Daoy (cell line): ENCODE measurements at places on chromosomes 13 and 19. TPM values are rescaled to one million over a fixed set of nuclear protein-coding genes. Genes with fewer than 3 reads are reported as not detected.
A peak's percentile ranks its signal among the peaks of the same experiment; 100 is the strongest.

ARHGEF1 gene
- 73.9 and 76.2 TPM in 2 replicates for total RNA-seq

VSTM1 gene
- total RNA-seq = not detected in 2 replicates

SLITRK1 gene
- 0.11 TPM in 1 of 2 replicates, not detected in the other for total RNA-seq

FAM83E gene
- total RNA-seq = not detected in 2 replicates

PLEKHG2 gene
- 3.0 and 6.9 TPM in 2 replicates for total RNA-seq

C19orf38 gene
- total RNA-seq = not detected in 2 replicates

URI1 gene
- total RNA-seq = 121 and 130 TPM in 2 replicates

ZNF155 gene
- total RNA-seq = 8.0 and 9.0 TPM in 2 replicates

- DNase-seq = peak; percentile 46
Measured at GRCh38 chr13:22278336-22278929, 607.6 kb downstream of the FGF9 start.

- DNase-seq = no peak
Measured at GRCh38 chr13:30738526-30739236, 3.3 kb downstream of the ALOX5AP start.

DNA sequence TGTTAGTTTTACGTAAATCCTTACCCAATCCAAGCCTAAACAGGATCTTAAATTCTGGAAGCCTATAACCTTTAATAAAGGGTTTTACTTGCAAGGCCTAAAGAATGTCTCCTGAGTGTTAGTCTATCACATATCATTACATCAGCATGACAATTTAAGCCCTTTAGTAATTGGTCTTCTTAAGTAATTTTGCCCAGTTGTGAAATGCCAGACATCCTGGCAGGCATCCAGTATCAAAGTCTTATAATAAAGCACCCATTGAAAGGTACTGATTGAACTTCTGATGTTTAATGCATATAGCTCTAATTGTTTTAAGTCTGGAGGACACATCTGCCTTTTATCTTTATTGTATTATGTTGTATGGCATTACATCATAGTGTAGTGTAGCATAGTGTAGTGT is 1078.9 kb downstream of the SLITRK1 start:
- no peak for DNase-seq

DNA sequence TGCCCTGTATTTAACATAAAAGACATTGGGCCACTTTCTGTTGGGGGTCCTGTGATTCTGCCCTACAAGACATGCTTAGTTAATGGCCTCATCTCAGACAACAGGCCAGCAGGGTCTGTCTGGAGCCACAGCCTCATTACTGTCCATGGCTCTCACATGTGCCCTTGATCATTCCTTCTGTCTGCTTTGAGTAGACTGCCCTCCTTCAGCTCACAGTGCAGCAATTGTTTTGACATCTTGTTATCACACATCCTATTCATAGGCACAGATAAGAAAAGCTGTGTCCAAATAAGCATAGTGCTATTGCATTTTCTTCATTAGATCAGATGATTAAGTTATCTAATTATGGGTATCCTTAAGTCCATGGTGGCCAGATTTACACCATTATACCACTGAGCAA is 127.9 kb downstream of the KCTD12 start:
- DNase-seq = no peak

DNA sequence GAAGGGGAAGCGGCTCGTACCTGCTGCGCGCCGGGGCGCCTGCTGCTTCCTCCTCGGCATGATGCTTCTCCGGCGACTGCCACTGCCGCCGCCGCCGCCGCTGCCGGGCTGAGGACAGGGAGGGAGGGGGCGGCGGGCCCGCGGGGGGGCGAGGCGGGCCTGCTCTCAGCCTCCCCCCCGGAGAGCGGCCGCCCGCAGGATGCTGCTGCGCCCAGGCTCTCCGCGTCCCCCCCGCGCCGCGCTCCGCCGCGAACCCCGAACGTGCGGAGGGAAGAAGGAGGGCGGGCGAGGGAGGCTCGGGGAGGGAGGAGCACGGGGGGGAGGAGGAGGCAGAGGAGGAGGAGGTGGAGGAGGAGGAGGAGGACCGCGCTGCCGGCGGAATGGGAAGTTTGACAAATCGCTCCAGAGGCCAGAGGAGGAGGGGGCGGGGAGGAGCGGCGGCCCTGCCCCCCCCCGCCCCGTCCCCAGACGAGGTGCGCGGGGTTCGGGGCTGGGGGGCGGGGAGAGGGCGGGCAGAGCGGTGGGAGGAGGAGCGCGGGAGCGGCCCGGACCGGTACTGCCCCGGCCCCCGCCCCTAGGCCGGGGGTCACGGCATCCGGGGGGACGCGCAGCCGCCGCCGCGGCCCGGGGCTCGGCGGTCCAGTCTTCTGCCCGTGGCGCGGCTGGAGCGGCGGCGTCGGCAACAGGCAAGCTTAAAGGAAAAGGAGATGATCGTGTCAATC is at the start of gene TSHZ3:
TSHZ3 (minus strand) TSS at position 277 of the 722 bp plus-strand sequence; CDS start at position 60, 217 bp downstream.
- peak; percentile 92 for DNase-seq

DNA sequence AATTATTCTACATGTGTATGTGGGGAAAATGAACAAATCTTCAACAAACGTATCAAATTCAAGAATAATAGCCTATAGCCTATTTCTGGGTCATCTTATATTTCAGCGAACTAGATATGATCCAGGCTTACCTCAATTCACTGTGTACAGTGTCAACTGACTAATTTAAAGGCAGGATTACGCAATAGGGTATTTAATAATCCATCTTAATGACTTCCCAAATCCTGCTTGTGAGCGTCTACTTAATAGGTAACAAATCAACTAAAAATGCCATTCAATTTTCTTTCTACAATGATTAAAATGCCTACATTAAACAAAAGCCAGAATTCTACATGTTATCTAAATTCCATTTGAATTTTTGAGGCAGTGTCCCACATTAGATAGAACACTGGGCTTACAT is 67.0 kb downstream of the USP12 start:
- no peak for DNase-seq

- no peak for DNase-seq
Measured at GRCh38 chr19:38718747-38719543, 25.3 kb downstream of the CAPN12 start.

GRCh38 chr13:91544723-91545122 is 146.3 kb downstream of the GPC5 start:
- DNase-seq = no peak

- DNase-seq = no peak
Measured at GRCh38 chr13:110698689-110699088, 7.2 kb downstream of the CARS2 start.

DNA sequence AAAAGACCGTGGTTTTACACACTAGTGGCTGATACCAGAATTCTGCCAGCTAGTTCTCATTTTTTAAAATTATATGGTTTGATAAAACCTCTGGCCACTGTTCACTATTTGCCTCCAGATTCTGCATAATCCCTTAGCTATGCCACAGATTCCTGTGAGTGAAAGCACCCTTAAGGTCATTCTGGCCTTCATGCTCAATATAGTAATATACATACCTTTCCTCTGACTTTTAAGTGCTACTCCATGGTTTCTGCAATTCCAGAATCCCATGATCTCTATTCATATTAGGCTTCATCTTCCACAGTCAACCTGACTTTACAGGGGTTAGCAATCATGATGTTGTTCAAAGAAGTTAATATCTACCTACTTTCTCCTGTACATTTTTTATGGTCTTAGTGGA is 274.1 kb upstream of the EDNRB start:
- DNase-seq = no peak

DNA sequence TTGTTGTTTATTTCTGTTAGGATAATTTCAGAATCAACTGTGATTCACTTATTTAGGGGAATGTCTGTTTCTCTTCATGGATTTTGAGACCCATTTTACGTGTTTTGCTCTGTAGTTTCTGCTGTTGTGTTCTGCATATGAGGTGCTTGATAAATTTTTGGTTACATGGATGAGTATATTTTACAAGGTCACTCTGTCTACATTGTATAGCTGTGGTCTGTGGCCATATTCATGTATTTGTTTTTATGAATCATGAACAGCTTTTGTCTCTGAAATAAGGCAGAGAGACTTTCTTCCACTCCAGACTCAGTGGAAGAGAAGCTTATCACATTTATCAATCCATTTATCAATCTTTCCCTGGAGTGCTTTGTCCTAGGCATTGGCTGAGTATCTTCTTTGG is 56.6 kb downstream of the PDS5B start:
- DNase-seq = no peak

DNA sequence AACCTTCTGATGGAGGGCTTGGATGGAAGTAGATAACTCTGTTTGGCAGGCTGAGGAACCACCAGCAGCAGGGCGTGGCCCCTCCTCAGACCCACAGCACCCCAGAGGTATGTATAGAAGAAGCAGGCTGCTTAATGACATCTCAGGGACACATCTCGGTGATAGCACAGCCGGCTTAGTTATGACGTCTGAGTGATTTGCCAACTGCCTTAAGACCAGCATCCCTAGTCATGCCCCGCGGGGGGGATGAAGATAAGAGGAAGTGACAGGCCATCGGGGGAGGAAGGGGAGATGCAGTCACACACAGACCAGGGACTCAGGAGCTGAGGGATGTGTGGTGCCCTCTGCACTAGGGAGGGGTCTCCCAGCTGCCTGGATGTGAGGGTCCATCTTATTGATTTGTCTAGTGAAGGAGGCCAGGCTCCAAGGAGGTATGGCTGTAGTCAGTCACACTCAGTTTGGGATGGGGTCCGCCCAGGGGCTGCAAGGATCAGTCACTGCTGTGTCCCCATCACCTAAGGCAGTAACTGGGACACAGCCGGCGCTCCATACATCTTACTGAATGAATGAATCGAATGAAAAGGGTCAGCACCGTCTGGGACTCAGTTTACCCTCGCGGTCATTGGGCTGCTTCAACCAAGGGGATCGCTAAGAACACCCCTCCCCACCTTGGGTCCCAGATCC is 19.2 kb upstream of the ERCC1 start:
- DNase-seq = peak; percentile 79

DNA sequence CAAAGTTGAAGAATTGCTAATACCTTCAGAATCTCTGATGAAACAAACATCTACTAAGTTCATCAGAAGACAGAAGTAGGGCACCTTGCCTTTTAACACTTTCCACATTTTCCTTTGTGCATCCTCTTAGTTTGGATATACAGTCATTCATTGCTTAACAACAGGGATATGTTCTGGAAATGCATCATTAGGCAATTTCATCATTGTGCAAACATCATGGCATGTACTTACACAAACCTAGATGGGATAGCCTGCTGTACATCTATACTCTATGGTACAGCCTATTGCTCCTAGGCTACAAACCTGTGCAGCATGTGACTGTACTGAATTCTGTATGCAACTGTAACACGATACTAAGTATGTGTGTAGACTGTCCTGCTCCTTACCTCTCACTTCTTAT is 169.8 kb downstream of the SUCLA2 start:
- no peak for DNase-seq

DNA sequence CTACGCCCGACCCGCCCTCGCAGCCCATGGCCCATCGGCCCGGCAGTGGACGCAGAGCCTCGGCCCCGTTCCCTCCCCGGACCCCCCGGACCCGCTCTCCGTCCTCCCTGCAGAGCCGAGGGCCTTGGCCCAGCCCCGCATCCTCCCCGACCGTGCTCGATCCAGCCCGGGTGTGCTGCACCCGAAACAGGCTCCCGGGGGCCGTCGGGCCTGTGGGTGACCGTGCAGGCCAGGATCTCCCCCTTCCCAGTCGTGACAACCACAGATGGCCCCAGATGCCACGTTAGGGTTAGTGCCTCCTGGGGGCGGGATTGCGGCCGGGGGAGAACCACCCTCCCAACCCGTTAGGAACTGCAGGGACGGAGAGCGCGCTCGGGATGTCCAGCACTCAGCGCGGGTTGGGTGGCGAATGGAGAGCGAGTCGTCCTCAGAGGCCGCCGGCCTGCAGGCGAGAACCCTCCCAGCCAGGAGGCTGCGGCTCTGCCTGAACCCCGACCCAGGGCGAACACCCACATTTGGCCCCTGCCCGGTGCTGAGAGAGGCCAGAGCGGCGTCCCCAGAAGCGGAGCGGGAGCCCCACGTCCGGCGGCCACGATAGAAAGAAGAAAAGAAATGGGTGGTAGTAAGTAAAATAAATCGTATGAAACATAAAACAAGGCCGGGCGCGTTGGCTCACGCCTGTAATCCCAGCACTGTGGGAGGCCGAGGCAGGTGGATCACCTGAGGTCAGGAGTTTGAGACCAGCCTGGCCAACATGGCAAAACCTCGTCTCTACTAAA is 6.7 kb upstream of the MADCAM1 start:
- no peak for DNase-seq

- DNase-seq = no peak
Measured at GRCh38 chr13:80574113-80574850, 233.4 kb upstream of the SPRY2 start.

DNA sequence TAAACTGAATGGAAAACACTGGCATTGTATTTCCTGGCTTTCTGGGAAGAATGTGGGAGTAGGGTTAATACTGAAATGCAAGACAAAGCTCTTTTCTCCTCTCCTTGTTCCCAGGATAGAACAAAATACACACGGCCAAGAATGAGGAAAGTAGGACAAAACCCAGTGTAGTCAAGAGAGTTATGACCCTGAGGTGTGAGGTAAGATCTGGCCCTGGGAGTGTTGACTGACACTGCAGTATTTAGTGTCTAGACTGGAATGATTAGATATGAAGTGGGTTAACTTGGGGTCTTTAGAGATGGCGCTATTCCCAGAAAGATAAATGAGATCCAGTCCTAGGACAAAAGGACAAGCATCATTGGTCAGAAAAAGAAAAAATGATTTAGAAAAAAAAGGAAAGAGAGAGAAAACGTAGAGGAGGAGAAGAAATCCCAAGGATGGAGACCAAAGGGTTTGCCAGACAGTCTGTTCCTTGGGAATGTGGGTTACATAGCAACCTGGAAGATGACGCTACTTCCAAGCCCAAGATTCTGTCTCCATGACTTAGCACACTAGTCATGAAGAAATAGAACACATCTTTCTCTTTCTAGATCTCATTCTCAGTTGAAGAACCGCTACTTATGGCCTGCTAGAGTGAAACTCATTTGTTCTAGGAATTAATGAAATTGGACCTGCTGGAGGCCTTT is 543.6 kb upstream of the GPC6 start:
- no peak for DNase-seq

DNA sequence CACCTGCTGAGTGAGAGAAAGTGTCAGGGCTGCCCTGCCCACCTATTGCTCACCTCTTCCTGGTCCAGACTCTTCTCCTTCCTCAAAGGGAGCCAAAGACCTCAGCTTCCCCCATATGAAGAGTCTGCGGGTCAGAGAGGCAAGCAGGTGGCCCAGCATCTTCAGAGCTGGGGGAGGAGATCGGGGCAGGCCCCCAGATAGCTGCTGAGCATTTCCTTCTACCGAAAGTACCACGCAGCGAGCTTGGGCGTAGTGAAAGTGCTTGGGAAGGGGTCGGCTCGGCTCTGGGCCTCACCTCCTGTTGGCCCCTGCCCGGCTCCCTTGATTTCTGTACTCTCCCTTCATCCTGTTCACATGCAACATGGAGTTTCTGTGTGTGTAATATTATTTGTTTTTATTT is 12.2 kb upstream of the ZNF536 start:
- DNase-seq = no peak
